ENCODE measurements at places on chromosomes 12 and 14.
A peak's percentile ranks its signal among the peaks of the same experiment; 100 is the strongest.

- no peak for DNase-seq
These were observed 1122.1 kb upstream of the SEL1L start for GRCh38 chr14:82655770-82656169.

GRCh38 chr14:104440297-104440956 lies 139.1 kb upstream of the C14orf180 start:
- DNase-seq, result no peak

DNA sequence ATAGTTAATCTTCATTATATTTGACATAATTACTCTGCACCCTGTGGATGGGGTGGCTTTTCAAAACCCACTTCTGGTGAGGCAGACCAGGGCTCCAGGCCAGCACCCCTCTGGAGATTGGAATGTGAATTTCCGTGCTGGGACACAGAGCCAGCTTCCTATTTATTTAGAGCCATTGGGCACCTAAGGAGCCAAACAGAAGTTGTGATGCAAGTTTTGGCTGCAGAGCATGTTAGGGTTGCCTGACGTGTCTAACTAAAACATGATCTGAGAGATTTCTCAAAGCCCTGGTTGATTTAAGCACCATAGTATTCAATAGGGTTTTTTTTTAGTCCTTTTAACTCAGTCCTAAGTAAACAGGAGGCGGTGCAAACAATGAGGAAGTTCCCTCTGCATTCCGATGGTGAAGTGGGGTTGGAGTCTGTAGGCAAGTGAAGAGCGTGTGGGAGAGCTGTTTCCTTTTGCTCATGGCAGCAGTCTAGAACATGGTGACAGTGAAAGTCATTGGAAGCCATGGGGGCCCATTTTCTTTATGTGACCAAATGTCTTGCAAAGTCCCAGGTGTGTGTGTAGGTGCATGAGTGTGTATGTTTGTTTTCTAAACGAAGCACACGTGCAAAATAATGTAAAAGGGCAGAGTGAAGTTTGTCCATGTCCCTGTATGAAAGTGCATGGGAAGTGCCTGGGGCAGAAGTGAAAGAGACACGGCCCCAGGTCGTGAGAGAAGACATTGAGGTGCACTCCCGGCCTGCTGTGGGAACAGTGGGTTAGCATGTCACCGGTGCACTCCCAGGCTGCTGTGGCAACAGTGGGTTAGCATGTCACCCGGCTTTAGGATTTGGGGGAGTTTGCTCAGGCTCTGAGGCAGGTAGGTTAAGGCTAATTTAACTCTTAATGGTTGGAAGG lies 117.7 kb downstream of the PRKCH start:
- peak; percentile 19 for DNase-seq

DNA sequence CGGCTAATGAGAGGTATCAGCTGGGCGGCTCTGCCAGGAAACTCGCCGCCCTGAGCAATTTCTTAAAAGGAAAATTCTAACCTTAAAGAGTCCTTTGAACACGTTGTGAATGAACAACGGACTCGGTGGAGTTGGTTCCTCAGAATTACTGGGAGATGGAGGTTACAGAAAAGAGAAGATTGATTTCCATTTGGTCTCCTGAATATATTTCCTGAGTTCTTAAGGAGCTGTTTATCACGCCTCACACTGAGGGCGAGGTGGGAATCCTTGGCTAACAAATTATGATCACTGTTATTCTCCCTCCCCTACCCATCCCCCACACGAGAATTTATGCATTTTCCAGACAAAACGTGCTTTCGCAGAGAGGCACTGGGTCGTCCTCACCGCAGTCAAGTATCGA lies 194.5 kb upstream of the C14orf180 start:
- no peak for DNase-seq

DNA sequence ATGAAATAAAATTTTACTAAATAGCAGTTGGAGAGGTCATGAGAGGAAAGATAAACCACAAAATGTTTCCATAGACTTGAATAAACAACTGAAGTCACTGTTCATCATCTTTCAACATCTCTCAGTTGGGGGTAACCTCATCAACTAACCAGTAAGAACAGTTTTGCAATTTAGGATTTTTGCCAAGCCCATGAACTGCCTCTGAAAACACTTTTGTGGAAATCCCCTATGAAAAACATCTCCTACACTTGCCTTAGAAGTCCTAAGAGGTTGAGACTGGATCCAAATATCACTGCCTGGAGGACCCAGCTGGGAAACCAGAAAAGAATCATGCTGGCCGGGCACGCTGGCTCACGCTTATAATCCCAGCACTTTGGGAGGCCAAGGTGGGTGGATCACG lies 273.1 kb downstream of the C12orf50 start:
- DNase-seq, result peak; percentile 84

GRCh38 chr14:31206536-31207286 lies 882 bp downstream of the HECTD1 start:
- no peak for DNase-seq

- DNase-seq, result peak; percentile 97
These were observed 165.7 kb downstream of the CAND1 start for GRCh38 chr12:67434671-67435370.

- DNase-seq, result no peak
These were observed 32.3 kb downstream of the BEST3 start for GRCh38 chr12:69666798-69667197.

GRCh38 chr12:57112492-57113294 lies 1.5 kb upstream of the STAT6 start:
- no peak for DNase-seq

DNA sequence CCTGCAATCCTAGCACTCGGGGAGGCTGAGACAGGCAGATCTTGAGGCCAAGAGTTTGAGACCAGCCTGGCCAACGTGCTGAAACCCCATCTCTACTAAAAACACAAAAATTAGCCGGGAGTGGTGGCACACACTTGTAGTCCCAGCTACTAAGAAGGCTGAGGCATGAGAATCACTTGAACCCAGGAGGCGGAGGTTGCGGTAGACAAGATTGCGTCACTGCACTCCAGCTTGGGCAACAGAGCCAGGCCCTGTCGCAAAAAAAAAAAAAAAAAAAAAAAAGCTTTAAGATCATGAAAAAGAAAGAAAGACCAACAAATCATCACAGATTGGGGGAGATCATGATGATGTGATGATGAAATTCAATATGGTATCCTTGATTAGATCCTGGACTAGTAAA lies 30.6 kb downstream of the WDR89 start:
- no peak for DNase-seq

- no peak for DNase-seq
These were observed 492.2 kb downstream of the APAF1 start for GRCh38 chr12:99137124-99137855.

DNA sequence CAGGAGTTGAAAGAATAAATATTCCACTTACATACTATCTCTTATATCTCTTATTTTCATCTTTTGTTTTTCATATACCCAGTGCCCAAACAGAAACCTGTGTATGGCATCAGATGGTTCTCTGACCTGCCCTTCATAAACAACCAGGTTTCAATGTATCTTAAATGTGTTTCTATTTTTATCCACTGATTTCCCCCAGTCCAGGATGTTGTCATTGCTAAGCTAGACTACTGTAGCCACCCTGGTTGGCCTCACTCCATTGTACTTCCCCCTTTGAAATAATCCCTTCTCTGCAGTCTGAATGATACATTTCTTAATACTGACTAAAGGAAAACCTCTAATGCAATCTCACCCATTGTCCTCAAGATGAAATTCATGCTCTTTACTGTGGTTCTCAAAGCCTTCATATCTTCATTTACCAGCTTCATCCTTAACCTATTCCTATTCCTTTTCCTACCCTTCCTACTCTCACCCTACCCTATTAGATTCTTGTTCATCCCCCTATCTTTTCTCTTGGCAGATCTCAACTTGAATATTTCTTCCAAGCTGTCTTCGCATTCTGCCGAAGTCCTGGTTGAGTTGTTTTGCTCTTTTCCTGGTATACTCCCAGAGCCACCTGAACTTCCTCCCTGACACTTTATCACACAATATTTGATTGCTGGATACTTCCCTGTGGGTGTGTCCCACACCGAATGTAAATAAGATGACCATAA lies 312.4 kb downstream of the FOXG1 start:
- DNase-seq, result no peak

DNA sequence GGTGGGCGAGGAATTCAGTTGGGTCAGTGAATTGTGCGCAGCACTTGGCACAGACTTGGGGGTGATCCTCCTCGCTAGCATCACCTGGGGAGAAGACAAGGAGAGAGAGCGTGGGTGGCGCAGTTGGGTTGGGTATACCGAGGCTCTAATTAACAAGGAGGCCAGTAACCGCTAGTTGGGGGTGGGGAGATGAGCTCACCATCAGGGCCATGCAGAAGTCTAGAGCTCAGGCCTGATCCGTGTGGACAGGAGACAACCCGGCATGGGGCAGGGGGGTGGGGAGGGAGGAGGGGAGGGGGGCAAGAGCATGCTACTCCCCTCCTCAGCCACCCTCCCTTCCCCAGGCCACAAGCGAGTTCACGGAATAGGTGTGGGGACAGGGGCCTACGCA lies 580 bp downstream of the SALL2 start:
- peak; percentile 25 for DNase-seq

DNA sequence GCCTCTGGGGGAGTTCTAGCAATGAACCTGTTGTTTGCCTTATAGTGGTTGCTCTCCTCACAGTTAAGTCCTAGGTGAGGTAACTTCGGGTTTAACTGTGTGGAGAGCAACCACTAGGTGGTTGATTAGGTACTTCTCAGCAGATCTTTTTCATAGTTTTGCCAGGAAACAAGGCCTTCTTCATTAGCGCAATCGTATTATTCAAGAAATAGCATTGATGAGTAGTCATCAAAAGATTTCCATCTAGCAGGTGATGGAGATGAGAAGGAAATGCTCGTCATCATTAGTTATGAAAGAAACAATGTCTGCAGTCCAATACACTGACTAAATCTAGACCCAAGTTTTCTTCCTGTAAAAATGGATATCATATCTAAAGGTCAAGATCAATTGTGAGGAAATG lies 923.3 kb downstream of the AACS start:
- no peak for DNase-seq

DNA sequence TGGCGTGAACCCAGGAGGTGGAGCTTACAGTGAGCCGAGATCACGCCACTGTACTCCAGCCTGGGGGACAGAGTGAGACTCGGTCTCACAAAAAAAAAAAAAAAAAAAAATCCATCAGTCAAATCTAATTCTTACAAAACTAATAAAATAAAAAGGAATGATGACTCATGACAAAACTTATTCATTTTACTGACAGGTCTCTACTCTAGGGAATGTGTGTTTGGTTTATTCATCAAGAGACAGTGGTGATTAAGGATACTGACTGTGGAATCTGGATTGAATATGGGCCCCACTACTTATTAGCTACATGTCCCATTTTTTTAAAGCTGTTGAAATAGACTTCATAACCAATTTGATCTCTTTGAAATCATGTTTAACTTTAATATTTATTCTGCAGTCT lies 29.3 kb upstream of the GAS2L3 start:
- no peak for DNase-seq

- no peak for DNase-seq
These were observed 1.5 kb downstream of the KIF21A start for GRCh38 chr12:39441189-39441962.

DNA sequence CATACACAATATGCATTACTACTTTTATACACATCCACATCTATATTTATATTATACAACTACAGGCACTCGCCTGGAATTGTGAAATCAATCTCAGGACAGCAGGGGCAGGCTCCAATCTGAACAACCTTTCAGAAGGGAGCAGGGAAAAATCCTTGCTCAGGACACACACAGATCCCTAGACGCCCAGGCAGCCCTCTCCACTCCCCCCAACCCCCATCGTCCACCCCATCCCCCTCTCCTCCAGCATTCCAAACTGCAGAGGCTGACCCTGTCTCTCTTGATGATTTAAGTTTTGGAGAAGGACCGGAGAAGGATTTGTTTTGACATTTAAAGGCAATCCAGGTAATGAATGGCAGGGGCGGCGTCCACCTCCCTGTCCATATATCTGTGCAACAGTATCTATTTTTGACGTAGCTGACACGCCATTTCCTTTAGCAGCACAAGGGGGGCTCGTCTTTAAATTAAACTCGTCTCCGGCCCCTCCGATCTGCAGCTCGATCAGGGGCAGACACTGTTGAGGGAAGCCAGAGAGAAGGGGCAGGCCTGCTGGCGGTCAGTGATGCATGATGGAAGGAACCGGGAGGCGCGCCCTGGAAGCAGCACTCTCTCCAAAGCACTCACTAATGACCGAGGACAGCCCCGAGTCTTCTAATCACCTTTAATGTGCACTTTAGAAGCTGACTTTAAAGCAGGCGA lies 95.0 kb upstream of the TBX5 start:
- DNase-seq, result no peak

GRCh38 chr12:107525063-107525718 lies 160.4 kb upstream of the PWP1 start:
- DNase-seq, result no peak

DNA sequence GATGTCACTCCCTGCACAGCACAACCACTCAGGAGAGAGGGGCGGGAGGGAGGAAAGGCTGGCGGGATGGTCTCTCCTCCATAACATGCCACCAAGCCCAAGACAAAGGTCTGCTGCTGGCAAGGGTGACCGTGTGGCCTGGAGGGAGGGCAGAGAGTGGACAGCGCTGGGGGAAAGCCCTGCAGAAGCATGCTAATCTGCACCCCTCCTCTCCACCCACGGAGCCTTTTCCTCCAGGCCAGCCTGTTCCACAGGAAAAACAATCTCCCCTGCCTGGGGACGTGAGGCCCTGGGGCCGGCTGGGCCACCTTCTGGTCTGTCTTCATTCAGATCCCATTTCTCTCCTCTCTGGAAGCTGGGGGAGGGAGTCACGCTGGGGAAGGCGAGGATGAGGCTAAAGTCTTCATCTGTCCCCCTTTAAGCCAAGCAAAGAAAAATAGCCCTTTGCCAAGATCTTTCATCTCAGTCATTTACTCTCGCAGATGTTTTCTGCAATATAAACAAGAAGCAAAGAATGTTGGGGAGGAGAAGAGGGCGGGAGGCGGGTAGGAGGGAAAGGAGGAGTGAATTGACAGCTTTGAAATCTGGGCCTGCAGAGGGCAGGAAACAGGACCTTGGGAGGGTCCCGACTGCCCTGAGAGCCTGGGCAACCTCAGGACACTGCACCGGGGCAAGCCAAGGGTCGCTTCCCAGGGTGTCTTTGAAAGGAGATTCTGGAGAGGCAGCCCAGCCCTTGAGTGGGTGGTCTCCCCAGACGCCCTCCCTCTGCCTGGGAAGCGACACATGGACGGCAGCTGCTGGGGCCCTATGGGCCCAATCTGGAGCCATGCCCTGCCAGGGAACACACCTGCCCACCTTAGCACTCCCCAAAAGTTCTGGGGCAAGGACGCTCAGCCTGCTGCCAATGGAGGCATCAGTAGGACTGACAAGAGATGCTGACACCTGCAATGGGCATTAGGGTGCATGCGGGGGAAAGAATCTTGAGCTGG lies 133.6 kb downstream of the ZFP36L1 start:
- no peak for DNase-seq

DNA sequence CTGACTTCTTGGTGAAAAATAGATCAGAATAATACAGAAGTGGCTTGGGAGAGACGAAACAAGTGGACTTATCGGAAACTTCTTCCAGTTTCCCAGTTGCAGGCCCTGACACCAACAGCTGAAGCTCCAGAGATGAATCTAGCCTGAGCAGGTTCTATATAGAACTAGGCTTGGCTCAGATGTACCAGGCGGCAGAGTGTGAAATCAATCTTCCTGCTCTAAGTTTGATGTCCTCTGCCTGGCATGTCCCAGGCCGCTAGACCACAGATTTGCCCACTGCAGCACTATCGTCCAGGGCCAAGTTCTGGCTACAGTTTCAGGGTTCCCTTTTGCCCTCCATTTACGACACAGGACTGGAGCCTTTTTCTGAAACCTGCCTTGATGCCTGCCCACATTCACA lies 91.3 kb upstream of the PLEKHA5 start:
- DNase-seq, result no peak

- DNase-seq, result no peak
These were observed 18.1 kb downstream of the MLXIP start for GRCh38 chr12:122096591-122097149.

GRCh38 chr14:67517083-67517482 lies 16.0 kb upstream of the PLEKHH1 start:
- DNase-seq, result no peak

All from fibroblast of skin of right quadriceps (primary cell).